ENCODE measurements at places on chromosomes 11 and 22.

DNA sequence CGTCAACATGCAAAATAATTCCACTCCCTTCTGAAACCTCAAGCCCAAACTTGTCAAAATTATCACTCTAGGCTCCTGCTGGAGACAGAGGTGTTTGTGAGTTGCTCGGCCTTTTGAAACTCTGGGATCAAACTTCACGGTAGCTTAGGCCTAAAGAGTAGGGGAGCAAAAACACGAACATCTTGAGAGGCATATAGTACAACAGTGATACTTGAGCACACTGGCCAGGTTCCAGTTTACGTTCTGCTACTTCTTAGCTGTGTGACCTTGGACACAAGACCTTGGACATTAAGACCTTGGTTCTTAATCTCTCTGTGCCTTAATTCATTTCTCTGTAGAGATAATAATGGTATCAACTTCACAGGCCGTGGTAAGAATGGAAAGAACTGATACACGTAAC is 123.5 kb upstream of the LMO1 start:
- no peak for DNase-seq

- DNase-seq: no peak
Observed at GRCh38 chr11:115780646-115781362, 276.6 kb upstream of the CADM1 start.

- DNase-seq: no peak
Observed at GRCh38 chr22:29062286-29062821, 723 bp upstream of the C22orf31 start.

DNA sequence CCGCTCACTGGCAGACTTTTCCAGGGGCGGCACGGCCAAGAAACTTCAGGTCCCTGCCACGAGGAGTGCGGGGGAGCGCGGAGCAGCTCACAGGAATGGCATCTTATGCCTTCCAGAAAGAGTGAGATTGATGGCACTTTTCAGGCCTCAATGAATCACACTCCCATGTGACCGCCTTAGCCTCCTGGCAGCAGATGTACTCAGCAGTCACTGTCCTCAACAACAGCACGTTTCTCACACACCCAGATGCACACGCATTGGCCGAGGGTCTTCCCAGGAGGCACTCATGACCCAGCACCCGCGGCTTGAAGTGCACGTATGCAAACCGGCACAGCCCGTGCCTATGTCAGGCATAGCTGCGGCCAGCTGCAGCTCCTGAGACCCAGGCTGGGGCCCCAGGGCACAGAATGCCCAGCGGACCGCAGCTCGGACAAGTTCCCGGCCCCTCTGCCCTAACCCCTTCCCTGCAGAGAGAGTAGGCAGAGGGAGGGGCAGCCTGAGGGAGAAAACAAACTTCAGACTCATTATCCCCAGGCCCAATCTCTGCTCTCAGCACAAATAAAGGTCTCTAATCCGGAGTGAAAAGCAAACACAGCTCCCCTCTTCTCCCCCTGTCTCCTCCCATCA is 48.3 kb downstream of the RPUSD4 start:
- no peak for DNase-seq

- DNase-seq: no peak
Observed at GRCh38 chr22:44847380-44847779, 95.0 kb downstream of the ARHGAP8 start.

GRCh38 chr11:113278925-113279324 is 35.5 kb upstream of the TTC12 start:
- DNase-seq: no peak

DNA sequence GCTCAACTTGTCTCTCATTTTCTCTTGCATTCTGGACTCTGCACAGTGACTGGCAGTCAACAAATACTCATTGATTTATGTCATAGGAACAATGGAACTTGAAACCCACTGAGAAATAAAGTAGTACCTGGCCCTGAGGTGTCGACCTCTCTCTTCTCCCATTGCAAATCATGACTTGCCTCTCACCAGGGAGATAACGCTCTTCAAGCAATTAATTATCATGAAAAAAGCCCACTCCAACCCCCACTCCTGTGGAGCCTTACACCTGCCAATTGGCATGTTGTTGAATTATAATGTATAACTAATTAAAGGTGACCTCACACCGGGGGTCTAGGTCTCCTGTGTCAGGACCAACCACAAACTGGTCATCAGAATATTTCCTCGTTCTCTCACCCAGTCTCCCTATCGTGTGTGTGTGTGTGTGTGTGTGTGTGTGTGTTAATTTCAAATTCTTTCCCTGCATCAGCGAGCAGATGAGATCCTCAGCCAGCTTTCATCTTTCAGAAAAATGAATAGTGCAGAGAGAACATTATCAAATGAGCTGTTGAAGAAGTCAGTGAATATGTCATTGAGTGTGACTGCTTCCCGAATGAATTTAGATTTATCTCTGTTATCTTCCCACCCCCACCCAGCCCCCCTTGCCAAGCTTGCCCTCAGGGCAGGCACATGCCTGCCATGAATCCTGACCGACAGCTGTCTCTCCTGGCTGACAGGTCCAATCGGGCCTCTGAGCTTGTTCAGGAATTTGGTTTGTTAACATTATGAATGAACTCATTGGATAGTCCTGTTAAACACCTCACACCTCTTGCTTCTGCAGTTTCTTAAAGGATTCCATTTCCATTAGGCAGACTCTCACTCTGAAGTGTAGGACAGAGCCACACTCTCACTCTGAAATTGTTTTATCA is 357.4 kb downstream of the INSC start:
- DNase-seq: no peak

DNA sequence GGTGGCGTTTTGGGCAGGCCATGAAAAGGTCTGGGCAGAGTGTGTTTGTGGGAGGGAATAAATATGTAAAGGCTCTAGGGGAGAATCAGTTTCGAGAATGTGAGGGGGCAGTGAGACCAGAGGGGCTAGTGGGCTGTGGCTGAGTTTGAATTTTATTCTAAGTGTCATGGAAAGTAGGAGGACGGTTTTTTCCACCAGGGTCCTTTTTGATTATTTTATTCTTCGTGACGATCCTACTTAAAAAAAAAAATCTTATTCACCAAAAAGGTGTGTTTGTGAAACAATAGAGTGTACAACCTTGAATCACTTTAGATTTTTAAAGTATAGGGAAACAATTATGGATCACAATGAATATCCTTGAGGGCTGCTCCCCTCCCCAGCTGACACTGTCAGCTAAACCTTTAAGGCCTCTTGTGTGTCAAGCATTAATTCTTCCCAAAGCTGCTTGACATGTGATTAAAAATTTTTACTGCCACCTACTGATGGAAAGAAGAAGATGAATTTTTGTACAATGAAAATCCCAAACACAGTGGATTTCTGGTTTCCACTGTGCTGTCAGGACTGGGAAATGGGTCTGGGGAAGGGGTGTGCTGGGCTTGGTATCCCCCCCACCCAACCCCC is 107.5 kb upstream of the OR4B1 start:
- DNase-seq: no peak

DNA sequence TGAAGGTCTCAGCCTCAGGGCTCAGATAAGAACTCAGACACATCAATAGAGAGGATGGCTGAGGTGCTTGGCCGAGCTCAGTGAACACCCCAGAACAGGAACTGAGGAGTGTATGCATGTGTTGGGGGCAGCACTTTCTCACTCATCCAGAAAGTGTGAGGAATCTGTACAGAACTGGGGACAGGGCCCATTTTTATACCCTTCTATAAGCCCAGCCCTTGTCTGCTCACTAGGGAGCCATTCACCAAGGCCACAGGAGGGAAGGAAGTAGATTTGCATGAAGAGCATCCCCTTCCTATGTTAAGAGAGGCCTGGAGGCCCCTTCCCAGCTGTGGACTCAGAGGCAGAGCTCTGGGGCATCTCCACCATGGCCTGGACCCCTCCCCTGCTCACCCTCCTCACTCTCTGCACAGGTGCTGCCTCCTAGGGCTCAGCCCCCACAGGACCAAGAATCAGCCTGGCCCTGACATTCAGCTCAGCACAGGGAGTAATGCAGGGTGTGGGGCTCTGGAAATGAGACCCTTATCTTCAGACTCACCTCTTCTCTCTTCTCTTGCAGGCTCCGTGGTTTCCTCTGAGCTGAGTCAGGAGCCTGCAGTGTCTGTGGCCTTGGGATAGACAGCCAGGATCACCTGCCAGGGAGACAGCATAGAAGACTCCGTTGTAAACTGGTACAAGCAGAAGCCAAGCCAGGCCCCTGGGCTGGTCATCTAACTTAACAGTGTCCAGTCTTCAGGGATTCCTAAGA is 39.9 kb upstream of the GGTLC2 start:
- no peak for DNase-seq

DNA sequence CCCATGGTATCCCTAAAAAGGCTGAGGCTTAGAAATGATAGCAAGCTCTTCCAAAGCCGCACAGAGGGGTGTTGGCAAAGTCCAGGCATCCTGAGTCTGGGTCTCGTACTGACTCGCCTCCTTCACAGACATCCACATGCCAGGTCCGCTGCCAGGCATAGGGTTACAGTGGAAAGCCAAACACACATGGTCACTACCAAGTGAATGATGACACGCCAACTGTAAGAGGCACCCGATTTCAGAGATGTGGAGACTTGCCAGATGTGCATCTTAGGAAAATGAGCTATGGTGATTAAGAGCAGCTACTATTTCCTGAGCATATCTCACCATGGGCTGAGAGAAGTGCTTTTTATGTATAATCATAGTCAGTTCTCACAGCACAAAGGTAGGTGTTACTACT is 314.9 kb downstream of the MIAT start:
- DNase-seq: no peak

DNA sequence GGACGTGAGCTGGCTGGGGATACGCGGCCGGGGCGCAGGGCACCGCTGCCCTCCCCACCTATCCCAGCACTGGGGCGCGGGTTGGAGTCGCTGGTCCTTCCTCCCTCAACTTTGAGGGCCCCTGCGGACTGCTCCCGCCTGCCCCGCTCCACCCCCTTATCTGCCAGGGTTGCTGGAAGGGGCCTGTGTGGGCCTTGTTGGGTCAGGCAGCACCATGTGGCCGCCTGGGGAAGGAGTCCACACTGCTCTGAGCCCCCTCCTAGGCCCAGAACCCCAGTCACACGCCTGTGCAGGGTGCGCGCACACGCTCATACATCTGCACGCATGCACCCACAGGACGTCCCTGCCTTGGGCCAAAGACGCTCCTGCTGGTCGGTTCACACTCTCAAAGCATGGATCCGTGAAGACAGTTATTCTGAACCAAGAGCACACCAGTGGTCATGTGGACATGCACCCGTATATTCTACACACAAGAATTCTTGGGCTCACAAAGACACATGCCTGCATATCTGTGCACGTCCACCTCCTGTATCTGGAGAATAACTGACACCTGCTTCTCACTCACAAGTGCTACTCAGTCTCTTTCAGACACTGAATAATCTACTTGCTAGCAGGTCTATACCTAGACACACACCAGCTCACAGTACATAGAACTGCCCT is 710 bp downstream of the TUB start:
- no peak for DNase-seq

- DNase-seq: no peak
Observed at GRCh38 chr11:119367661-119368120, 13.8 kb downstream of the USP2 start.

GRCh38 chr22:39473851-39474250 is 17.0 kb downstream of the MGAT3 start:
- DNase-seq: no peak

DNA sequence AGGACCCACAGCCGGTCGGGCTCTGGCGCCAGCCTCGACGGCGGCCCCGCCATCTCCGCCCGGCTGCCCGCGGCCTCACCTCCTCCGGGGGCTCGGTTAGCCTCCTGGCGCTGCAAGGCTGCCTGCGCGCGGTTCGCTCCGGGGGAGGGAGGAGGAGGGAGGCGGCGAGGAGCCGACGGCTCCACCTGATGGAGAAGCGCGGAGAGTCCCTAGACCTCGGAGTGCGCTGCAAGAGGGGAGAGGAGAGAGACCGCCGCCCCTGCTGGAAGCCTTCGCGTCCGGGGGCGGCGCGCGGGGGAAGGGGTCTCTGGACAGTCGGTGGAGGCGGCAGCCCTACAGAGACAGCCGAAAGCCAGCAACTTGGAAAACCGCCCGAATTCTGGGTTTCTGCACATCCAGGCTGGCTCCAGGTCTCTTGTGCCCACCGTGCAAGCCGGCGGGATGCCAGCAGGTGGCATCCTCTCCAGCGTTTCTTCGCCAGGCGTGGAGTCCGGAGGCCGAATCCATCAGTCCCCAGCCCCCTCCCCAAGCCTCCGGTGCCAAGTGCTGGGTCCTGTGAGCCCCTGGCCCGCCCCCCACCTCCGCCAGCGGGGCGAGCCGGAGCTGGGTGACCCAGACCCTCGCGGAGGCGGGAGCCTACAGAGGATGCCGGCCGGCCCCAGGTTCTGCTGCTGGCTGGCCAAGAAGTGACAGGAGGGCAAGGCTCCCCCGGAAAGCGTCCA is 2.9 kb upstream of the KIRREL3 start:
- no peak for DNase-seq

- DNase-seq: no peak
Observed at GRCh38 chr11:85394283-85394682, 232.9 kb downstream of the DLG2 start.

- no peak for DNase-seq
Observed at GRCh38 chr11:27837895-27838563, 137.8 kb upstream of the BDNF start.

DNA sequence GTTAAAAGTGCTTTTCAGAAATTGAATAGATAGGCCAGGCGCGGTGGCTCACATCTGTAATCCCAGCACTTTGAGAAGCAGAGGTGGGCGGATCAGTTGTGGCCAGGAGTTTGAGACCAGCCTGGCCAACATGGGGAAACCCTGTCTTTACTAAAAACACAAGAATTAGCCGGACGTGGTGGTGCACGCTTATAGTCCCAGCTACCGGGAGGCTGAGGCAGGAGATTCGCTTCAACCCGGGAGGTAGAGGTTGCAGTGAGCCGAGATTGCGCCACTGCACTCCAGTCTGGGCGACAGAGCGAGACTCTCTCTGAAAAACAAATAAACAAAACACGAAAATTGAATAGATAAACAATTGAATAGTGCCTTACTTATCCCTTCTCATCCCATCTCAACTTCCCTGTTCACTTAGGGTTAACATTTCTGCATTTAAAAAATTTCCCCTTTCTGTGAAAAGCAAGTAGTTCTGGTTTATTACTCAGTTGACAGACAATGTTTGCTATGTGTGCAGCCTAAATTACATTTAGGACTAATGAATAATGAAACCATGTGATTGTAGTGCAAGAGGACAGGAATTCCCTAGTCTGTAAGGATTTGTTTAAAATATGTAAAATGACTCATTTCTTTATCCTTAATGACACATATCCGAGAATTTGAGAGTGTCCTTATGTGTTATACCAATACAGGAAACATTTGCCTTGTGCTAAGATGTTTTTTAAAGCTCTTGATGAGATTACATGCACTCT is 6.0 kb downstream of the RNF169 start:
- DNase-seq: no peak

- no peak for DNase-seq
Observed at GRCh38 chr11:63847363-63847762, 8.5 kb downstream of the MARK2 start.

DNA sequence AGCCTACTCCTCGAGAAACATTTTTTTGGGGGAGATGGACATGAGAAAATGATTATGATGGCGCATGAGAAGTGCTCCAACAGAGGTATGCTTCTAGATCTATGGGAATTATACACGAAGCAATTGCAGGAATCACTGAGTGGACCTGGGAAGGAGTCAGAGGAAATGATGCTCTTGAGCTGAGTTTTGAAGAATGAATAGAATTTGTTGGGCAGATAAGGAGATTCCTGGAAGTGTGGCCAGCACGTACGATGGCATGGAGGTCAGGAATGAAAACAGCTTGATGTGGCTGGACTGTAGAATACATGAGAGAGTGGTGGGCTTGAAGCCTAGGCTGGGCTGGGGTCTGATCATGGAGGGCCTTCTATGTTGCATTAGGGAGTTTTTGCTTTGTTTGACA is 31.7 kb downstream of the ADAMTS15 start:
- DNase-seq: no peak

Measured in activated naive CD8-positive, alpha-beta T cell treated with anti-CD3 and anti-CD28 coated beads, Interleukin-2, amount 50 U/mL, for 16 hours (primary cell).